Esophagus mucosa (tissue), 1 donor: ENCODE measurements at places on chromosomes 13 and 19.

GRCh38 chr19:5588441-5588840 lies 20.7 kb upstream of the TINCR start:
- ATAC-seq = no peak

GRCh38 chr19:54481326-54481930 lies 8.3 kb upstream of the CDC42EP5 start:
- peak; percentile 29 for ATAC-seq

GRCh38 chr13:39961036-39961435 lies 305.6 kb downstream of the COG6 start:
- ATAC-seq = no peak

DNA sequence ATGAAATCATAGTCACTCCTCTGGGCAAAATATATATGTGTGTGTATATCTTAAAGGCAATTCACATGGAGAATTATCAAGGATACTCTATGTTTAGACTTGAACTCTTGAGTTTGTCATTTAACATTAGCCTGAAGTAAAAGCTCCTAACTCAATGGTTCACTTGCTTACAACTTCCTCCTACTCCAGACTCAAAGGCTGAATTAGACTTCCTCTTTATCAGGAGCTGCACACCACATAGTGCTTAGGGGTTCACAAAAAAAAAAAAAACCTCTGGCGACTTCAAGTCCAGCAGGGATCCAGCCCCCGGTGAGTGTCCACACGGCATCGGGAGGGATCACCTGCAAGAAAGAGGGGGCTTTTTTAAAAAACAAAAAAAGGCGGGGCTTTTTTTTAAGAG lies 68.2 kb upstream of the LSM14A start:
- ATAC-seq = no peak

GRCh38 chr13:101390461-101390860 lies 25.8 kb downstream of the NALCN start:
- ATAC-seq = no peak

- no peak for ATAC-seq
Measured at GRCh38 chr13:110257408-110257807, 49.5 kb downstream of the COL4A1 start.

DNA sequence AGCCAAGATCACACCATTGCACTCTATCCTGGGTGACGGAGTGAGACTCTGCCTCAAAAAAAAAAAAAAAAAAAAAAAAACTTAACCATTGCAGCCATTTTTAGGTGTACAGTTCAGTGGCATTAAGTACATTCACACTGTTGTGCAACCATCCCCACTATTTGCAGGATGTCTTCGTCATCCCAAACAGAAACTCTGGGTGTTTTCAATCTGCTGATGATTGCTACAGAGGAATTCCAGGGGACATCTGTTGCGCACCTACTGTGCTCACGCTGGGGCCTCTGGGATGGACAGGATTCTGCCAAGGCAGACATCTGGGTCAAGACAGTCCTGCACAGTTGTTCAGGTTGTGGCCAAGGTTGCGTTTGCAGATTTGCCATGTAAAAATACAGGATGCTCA lies 2.4 kb upstream of the APOC4 start:
- no peak for ATAC-seq

- ATAC-seq = no peak
Measured at GRCh38 chr13:99812625-99813024, 158.9 kb downstream of the ZIC5 start.

DNA sequence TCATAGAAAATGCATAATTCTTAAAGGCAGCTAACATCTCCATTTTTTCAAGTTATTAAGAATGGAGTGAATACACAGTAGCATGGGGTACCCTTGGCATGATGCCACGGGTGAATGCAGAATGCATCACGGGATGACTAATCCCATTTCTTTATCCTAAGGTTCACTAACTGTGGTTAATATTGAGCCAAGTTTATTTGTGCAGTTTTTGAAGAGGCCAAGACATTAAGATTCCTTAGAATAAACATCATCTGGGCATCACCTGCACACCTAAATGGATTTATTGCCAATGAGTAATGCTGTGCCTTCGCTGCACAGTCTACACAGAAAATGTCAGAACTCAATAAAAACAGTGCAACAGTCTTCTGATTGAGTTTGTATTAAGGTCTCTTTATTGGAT lies 333.1 kb downstream of the GPC6 start:
- no peak for ATAC-seq

DNA sequence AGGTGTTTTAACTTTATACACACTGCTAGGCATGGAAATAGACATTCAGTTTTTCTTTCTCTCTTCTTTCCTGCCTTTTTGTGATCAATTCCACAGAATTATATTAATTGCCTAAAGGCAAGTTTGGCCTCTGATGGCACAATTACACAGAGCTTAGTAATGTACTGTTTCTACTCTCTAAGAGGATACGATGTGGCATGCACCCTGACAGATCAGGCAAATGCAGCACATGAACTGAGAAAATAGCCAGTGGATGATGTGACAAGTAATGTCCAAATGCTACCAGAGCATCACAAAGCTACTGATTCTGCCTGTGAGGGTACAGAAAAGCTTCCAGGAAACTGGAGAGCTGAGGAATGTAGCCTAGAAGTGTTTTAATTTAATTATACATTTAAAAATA lies 233.8 kb upstream of the PRR20A start:
- ATAC-seq = no peak

- no peak for ATAC-seq
Measured at GRCh38 chr13:91058066-91058465, 289.4 kb upstream of the MIR17HG start.

DNA sequence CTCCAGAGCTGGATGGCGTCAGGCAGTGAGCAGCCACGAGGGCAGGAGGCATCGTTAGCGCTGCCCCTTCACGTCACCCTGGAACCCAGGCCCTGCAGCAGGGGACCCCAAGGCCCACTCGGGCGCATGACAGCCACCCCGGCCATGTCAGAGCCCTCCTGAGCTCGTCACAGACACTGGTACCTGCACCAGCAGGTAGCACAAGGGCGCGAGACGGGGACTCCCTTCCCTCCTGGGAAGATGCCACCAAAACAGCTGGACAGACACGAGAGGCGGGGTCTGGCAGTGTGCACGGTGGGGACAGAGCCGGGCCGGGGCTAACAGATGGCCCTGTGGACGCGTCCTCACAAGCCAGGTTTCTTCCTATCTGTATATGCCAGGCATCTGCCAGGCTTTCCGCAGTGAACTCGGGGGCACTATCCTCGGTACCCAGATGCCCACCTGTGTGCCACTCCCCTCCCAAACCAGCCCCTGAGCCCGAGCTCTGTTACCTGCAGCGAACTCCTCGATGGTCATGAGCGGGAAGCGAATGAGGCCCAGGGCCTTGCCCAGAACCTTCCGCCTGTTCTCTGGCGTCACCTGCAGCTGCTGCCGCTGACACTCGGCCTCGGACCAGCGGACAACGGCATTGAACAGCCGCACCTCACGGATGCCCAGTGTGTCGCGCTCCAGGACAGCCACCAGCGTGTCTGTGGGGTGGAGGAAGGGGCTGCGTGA lies 25.8 kb downstream of the BTBD2 start:
- ATAC-seq = no peak

DNA sequence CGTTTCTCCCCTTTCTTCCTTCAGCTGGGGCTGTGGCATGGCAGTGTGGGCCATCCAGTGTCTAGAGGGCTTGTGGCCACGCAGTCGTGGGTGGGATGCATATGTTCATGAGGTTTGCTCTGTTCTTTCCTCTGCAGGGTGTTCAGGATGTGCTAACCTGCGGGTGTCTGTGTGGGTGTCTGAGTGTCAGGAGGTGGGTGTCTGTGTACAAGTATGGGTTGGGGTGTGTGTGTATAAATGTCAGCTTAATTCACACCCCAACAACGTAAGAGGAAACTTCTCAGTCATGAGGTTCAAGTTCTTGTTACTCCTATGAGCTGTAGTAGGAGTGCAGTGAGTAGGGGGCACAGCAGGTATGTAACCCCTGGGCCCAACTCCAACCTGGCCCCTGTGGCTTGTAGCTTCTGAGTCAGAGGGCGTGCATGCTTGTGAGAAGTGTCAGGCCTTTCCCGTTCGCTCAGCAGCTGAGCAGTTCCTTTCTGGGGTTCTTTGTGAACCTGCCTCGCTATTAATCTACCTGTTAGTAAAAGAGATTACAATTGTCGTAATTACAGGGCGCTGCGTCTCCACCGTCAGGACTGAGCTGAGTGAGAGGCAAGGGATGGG lies 49.1 kb downstream of the NFIX start:
- peak; percentile 80 for ATAC-seq

DNA sequence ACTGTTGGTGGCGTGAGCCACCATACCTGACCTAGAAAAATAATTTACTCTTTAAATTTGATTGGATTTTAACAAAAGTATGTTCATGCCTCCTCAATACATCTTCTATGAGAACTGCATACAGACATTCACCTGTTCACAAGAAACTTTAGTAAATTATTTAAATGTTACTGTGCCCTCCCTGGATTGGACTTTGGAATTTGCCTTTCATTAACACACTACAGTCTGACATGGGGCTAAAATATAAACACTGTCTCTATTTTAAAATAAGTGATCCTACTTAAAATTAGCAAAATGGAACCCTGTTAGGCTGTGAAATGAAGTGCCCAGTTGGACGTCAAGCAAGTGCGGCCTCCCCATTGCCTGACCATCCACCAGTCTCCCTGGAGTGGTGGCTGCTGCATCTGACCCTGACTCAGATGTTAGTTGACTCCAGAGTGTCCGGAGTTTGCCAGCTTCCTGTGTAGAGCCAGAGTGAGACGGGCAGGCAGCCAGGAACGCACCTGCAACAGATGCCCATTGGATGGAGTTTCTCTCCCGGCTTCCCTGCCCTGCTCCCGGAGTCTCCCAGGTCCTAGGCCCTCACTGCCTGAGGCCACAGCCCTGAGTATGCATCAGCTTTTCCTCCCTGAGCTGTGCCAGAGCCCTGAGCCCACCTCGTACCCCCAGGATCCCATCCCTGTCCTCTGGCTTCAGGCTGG lies 45.9 kb upstream of the ATP11A start:
- ATAC-seq = no peak

DNA sequence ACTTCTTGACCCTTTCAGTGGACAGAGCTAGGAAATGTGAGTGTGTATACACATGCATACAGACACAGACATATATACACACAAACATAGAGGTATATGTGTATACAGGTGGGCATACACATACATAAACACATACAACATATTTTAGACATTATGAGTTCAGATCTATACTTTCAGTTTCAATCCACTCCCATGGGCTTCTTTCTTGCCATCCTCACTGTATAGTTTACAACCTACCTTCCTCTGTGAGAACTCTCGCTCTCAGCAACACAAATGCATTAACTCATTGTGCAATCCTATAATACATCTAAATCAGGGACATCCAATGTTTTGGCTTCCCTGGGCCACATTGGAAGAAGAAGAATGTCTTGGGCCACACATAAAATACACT lies 21.2 kb upstream of the SCEL start:
- no peak for ATAC-seq

- ATAC-seq = no peak
Measured at GRCh38 chr13:108155185-108156106, 59.9 kb downstream of the LIG4 start.

- peak; percentile 76 for ATAC-seq
Measured at GRCh38 chr19:18589380-18590272, 1.0 kb downstream of the REX1BD start.

- peak; percentile 65 for ATAC-seq
Measured at GRCh38 chr13:23715762-23716235, 145.6 kb downstream of the TNFRSF19 start.

GRCh38 chr13:99367663-99368448 lies 60.7 kb upstream of the GPR183 start:
- ATAC-seq = no peak

DNA sequence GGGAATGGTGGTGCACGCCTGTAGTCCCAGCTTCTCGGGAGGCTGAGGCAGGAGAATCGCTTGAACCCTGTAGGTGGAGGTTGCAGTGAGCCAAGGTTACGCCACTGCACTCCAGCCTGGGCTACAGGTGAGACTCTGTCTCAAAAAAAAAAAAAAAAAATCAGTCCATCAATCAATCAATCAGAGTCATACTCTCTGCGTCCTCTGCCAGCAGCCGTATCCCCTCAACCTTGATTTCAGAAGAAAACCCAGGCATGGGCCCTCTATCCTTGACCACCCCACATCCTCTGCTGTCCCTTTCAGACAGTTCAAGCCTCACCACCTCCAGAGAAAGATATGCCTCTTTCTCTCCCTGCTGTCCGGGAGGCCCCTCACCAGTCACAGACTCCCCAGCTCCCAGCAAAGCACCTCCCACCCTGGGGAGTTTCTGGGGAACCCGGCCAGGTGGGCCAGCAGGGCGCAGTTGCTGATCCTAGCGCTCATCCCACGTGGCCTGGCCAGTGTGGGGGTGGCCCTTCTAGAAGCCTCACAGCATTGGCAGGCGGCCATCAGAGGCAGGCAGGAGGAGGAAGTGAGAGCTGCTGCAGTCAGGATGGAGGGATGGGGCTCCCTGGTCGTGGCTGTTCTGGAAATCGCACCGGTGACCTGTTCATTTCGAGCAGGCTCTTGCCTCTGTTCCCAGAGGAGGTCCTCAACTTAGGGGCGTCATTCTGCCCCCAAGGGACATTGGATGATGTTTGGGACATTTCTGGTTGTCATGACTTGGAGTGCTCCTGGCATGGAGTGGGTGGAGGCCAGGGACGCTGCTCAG lies 10.2 kb upstream of the JSRP1 start:
- no peak for ATAC-seq

- no peak for ATAC-seq
Measured at GRCh38 chr19:38470788-38471480, 37.4 kb downstream of the RYR1 start.

DNA sequence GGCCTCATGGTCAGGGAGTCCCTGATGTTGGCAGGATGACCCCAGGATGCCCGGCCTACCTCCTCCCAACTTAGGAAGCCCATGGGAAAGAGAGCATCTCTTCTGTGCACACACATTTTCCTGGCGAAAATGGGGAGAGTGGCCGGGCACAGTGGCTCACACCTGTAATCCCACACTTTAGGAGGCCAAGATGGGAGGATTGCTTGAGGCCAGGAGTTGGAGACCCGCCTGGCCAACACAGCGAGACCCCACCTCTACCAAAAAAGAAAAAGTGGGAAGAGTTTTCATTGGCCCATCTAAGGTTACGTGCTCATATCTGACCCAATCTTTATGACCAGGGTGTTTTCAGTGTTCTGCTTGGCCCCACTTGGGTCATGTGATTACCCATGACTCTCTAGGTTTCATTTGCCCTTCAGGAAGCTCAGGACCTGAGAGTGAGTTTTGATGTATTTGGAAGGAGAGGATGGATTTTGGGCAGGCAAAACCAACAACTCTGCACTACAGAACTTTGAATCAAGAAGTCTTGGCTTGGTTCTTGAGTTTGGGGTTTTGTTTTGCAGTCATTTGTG lies 33.6 kb upstream of the SHKBP1 start:
- ATAC-seq = no peak

- ATAC-seq = peak; percentile 58
Measured at GRCh38 chr19:57465680-57466381, 8.9 kb upstream of the VN1R1 start.

GRCh38 chr13:108030769-108031168 lies 184.6 kb downstream of the LIG4 start:
- no peak for ATAC-seq

- peak; percentile 50 for ATAC-seq
Measured at GRCh38 chr19:45439569-45440258, 16.0 kb upstream of the ERCC1 start.

GRCh38 chr13:71831716-71832115 lies 35.3 kb downstream of the DACH1 start:
- no peak for ATAC-seq

GRCh38 chr13:78103936-78104335 lies 185.3 kb upstream of the EDNRB start:
- ATAC-seq = no peak
